Activated T-helper 1 cell treated with anti-CD3 and anti-CD28 coated beads, Interleukin-12 subunit alpha, Interleukin-12 subunit beta, Interleukin-2, Interleukin-4 antibody, amounts not matched to agents 30 ng/mL and 10 ng/mL and 1 ng/mL, durations not matched to agents 14 hours and 24 hours and 36 hours (primary cell): ENCODE measurements at places on chromosomes 7 and 10. TPM values are rescaled to one million over a fixed set of nuclear protein-coding genes. Genes with fewer than 3 reads are reported as not detected.

Gene PFKP
- 264 and 267 TPM in 2 replicates for total RNA-seq

- H3K4me1 ChIP-seq: peaks cover 64% of the 10 kb centered on the region
- H3K4me3 ChIP-seq: peak overlapping the region; percentile 58
- H3K27me3 ChIP-seq: no peaks in the 10 kb centered on the region
- DNase-seq: peak; percentile 40
- peak overlapping the region; percentile 95 for H3K27ac ChIP-seq
Observed at GRCh38 chr10:35216303-35216905, 89.8 kb downstream of the CREM start.

GRCh38 chr10:62772186-62772974 is 32.1 kb upstream of the ADO start:
- H3K4me3 ChIP-seq: no peak overlapping the region
- H3K27me3 ChIP-seq: peaks cover 22% of the 10 kb centered on the region
- peaks cover 1% of the 10 kb centered on the region for H3K36me3 ChIP-seq
- H3K27ac ChIP-seq: no peak overlapping the region
- H3K4me1 ChIP-seq: peaks cover 30% of the 10 kb centered on the region

DNA sequence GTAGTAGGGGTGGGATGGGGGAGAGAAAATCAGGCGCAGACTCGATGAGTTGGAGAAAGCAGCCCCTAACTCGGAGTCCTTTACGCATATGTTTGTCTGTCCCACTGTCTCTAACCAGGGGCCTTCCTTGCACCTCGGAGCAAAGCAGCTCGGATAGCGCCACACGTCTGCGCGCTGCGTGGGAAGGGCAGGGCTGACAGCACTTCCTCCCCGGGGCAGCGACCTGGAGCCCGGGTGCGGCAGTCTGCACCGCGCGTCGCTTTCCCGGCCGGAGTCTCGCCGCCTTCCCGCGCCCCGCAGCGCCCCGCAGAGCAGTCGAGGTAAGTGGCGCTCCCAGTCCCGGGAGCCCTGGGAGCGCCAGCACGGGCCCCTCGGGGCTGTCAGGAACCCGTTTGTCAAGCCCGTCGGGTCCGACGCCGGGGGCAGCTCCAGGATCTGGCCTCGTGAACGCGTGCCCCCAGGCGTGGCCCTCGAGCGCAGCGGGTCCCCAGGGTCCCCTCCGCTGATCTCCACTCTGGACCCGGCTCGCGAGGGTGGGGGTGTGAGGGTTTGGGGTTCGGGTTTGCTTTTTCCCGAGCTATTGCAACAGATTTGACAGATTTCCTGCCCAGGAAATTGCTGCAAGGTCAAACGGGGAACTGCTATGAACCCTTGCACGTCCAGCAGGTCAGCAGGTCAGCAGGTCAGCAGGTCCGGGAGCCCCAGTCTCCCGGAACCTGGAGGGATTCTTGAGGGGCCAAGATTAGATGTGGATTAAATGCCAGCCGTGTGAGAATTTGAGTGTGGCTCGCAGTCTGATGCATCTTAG is 597 bp downstream of the APBB1IP start:
- DNase-seq: peak; percentile 72
- peaks cover 9% of the 10 kb centered on the region for H3K36me3 ChIP-seq
- H3K4me1 ChIP-seq: peaks cover 54% of the 10 kb centered on the region
- peak overlapping the region; percentile 95 for H3K4me3 ChIP-seq
- H3K27ac ChIP-seq: peak overlapping the region; percentile 93

GRCh38 chr7:158142657-158143056 is 445.0 kb downstream of the PTPRN2 start:
- no peaks in the 10 kb centered on the region for H3K27me3 ChIP-seq
- no peak for DNase-seq
- no peak overlapping the region for H3K27ac ChIP-seq
- H3K4me1 ChIP-seq: no peaks in the 10 kb centered on the region
- no peak overlapping the region for H3K4me3 ChIP-seq

Gene HOXA5
- total RNA-seq: not detected in 2 replicates

GRCh38 chr10:60714233-60714632 is 64.0 kb upstream of the CDK1 start:
- no peak for DNase-seq
- H3K36me3 ChIP-seq: peaks cover 14% of the 10 kb centered on the region
- H3K27ac ChIP-seq: peak overlapping the region; percentile 61
- peak overlapping the region; percentile 24 for H3K4me3 ChIP-seq
- H3K4me1 ChIP-seq: peaks cover 67% of the 10 kb centered on the region
- H3K27me3 ChIP-seq: no peaks in the 10 kb centered on the region

GRCh38 chr7:118793582-118793981 is 569.1 kb downstream of the ANKRD7 start:
- no peaks in the 10 kb centered on the region for H3K4me1 ChIP-seq
- H3K27ac ChIP-seq: no peak overlapping the region
- no peak for DNase-seq
- no peak overlapping the region for H3K4me3 ChIP-seq

- H3K27ac ChIP-seq: peak overlapping the region; percentile 88
- H3K27me3 ChIP-seq: no peaks in the 10 kb centered on the region
- no peak overlapping the region for H3K4me3 ChIP-seq
- H3K36me3 ChIP-seq: peaks cover 76% of the 10 kb centered on the region
- DNase-seq: no peak
Observed at GRCh38 chr7:139084709-139085108, 24.8 kb downstream of the ZC3HAV1 start.

- H3K27ac ChIP-seq: no peak overlapping the region
- H3K4me1 ChIP-seq: peaks cover 34% of the 10 kb centered on the region
- no peaks in the 10 kb centered on the region for H3K36me3 ChIP-seq
- H3K27me3 ChIP-seq: peaks cover 2% of the 10 kb centered on the region
- peak; percentile 48 for DNase-seq
Observed at GRCh38 chr10:119199231-119199992, 8.0 kb upstream of the GRK5 start.

GRCh38 chr7:142308326-142308725 is 50.5 kb upstream of the PRSS58 start:
- peaks cover 18% of the 10 kb centered on the region for H3K27me3 ChIP-seq
- H3K36me3 ChIP-seq: no peaks in the 10 kb centered on the region
- DNase-seq: no peak
- peaks cover 5% of the 10 kb centered on the region for H3K4me1 ChIP-seq
- H3K27ac ChIP-seq: no peak overlapping the region

- peaks cover 10% of the 10 kb centered on the region for H3K27me3 ChIP-seq
Observed at GRCh38 chr10:69278446-69278963, at the start of gene HK1. Gene HK1, plus strand, starts transcription at chr10:69278496.

GRCh38 chr10:78116361-78116760 is 82.7 kb downstream of the RPS24 start:
- H3K27ac ChIP-seq: no peak overlapping the region
- peaks cover 3% of the 10 kb centered on the region for H3K27me3 ChIP-seq
- no peaks in the 10 kb centered on the region for H3K4me1 ChIP-seq
- DNase-seq: no peak
- no peak overlapping the region for H3K4me3 ChIP-seq
- H3K36me3 ChIP-seq: no peaks in the 10 kb centered on the region

DNA sequence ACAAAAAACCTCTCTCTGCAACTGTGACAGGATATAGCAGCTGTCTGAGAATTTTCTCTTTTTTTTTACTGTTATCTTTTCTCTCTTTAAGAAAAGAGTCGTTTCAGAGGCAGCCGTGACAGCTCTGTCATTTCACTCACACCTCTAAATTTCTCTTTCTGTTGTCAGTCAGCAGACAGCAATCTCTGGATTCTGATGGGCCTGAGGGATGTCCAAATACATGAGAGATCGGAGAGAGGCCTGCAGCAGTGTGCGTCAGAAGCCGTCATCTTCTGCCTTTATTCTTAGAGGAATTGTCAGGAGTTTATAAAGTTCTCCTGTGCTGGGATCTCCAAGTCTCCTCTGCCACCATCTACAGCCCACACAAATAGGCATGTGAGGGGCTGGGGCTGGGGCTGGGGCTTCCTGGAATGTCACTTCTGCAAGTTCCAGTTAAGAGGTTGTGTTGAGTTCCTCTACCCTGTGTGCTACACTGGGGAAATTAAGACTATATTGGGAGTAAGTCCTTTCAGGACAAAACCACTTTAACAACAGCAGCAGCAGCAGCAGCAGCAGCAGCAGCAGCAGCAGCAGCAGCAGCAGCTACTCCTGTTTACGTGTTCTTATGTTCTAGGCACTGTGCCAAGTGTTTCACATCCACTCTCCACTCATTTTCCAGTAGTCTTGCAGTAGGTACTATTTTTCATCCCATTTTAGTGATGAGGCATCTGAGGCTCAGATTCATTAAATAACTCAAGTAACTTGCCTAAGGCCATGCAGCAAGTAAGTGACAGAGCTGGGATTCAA is 541.3 kb downstream of the LRMDA start:
- no peaks in the 10 kb centered on the region for H3K27me3 ChIP-seq
- no peaks in the 10 kb centered on the region for H3K36me3 ChIP-seq
- no peak for DNase-seq
- H3K4me3 ChIP-seq: no peak overlapping the region
- H3K27ac ChIP-seq: no peak overlapping the region

DNA sequence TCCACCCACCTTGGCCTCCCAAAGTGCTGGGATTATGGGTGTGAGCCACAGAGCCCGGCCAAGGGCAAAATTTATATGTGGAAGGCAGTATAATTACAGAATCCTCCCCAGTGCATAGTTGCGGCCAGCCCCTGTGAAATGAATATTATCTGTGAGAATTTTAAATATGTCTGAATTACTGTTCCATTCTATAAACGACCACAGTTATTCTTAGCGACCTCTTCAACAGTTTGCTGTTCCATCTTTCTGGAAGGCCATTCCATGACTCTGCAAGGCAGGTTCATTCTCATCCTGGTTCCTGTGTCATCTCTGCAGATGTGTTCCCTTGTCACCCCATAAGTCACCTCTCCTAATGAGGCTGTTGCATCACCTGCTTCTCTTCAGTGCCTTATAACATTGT is 90.7 kb downstream of the CCDC3 start:
- no peak for DNase-seq
- no peaks in the 10 kb centered on the region for H3K4me1 ChIP-seq
- peaks cover 7% of the 10 kb centered on the region for H3K27me3 ChIP-seq
- H3K27ac ChIP-seq: no peak overlapping the region
- H3K36me3 ChIP-seq: no peaks in the 10 kb centered on the region

GRCh38 chr7:100373261-100373831 is at the start of gene PILRA:
Gene PILRA, plus strand, starts transcription at chr7:100373487. Its CDS starts 170 bp downstream, at chr7:100373657.
- peak within 1 kb of the TSS; percentile 71 for H3K27ac ChIP-seq
- DNase-seq: no peak
- H3K4me3 ChIP-seq: no peak within 1 kb of the TSS
- H3K4me1 ChIP-seq: peaks cover 26% of the 10 kb centered on the region
- no peaks in the 10 kb centered on the region for H3K27me3 ChIP-seq
- peaks cover 3% of the 10 kb centered on the region for H3K36me3 ChIP-seq

Gene ODAD2
- not detected in 2 replicates for total RNA-seq

Gene BICC1
- 0.03 TPM in 1 of 2 replicates, not detected in the other for total RNA-seq

- H3K4me3 ChIP-seq: no peak overlapping the region
- DNase-seq: no peak
- H3K27ac ChIP-seq: no peak overlapping the region
- no peaks in the 10 kb centered on the region for H3K36me3 ChIP-seq
- H3K4me1 ChIP-seq: no peaks in the 10 kb centered on the region
Observed at GRCh38 chr7:12609561-12609960, 39.0 kb downstream of the SCIN start.

GRCh38 chr10:102677331-102678067 is 33.2 kb downstream of the TRIM8 start:
- DNase-seq: no peak
- H3K36me3 ChIP-seq: peaks cover 8% of the 10 kb centered on the region
- peak overlapping the region; percentile 18 for H3K27ac ChIP-seq
- H3K4me3 ChIP-seq: no peak overlapping the region
- peaks cover 38% of the 10 kb centered on the region for H3K4me1 ChIP-seq
- H3K27me3 ChIP-seq: no peaks in the 10 kb centered on the region

DNA sequence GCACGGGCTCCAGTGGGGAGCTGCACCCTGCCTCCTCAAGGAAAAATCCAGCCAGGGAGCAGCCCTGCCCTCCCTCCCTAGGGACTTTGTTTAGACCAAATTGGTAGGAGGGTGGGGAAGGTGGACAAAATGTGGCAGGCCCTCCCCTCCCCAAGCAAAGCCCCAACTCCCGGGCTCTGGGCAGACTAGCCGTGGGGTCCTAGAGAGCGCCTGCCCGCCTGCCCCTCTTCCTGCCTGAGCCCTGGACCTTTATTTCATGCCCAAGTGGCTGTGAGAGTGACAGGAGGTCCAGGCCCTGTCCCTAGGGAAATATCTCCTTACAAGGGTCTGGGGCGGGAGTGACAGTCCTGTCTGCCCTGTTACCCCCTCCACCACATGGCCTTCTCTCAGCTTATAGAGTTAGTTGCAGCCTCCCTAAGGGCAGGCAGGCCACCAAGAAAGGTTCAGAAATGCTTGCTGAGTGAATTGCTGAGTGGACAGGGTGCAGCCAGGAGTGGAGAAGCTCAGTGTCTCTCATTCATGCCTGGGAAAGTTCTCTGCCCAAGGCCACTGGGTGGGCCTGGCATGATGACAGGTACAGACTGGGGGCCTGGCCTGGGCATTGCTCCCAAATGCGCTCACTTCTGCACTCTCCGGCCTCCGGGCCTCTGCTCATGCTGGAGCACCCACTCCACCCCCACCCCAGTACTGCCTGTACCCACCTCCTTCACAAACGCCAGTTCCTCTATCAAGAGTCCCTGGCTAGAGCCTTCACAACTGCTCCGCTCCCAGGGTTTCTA is 25.2 kb downstream of the DNAJB12 start:
- peak overlapping the region; percentile 90 for H3K27ac ChIP-seq
- H3K4me3 ChIP-seq: peak overlapping the region; percentile 52
- H3K4me1 ChIP-seq: peaks cover 72% of the 10 kb centered on the region
- peaks cover 13% of the 10 kb centered on the region for H3K36me3 ChIP-seq
- H3K27me3 ChIP-seq: no peaks in the 10 kb centered on the region

DNA sequence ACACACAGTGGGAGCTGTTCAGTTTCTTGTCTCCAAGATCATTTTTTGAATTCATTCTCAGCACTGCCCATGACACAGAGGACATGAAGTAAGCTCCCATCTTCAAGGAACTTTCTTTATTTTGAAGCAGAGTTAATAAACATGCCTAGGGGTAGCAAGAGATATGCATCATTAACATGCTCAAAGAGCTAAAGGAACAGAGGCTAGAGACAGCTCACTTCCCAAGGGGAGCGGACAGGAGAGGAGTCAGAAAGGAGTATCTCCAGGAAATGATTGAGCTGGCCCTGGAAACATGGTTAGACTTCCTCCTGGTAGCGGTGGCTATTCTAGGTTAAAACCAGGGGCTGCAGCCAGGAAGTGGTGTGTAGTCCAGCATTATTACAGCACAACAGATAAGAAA is 135.9 kb downstream of the GPAM start:
- DNase-seq: no peak
- no peak overlapping the region for H3K4me3 ChIP-seq
- no peak overlapping the region for H3K27ac ChIP-seq
- H3K27me3 ChIP-seq: peaks cover 2% of the 10 kb centered on the region

GRCh38 chr7:2713370-2713769 is 25.4 kb downstream of the AMZ1 start:
- peaks cover 72% of the 10 kb centered on the region for H3K4me1 ChIP-seq
- H3K27ac ChIP-seq: no peak overlapping the region
- peaks cover 14% of the 10 kb centered on the region for H3K27me3 ChIP-seq
- no peak for DNase-seq
- peaks cover 16% of the 10 kb centered on the region for H3K36me3 ChIP-seq

DNA sequence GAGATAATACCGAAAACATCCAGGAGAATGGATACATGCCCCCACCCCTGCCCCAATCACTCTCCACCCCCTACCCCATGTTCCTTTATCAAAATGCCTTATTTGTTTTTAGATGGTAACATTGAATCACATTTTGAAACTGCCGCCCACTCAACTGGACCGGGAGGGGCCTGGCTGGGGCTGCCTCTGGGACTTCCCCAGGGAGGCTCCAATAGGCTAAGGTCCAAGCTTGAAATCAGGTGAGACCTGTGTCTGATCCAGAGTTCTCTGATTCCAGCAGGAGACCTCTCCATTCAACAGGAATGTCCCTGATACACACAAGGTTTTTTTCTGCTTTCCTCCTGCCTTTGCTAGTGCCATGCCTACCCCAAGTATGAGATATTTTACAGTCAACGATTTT is 43.8 kb upstream of the ACSL5 start:
- no peak for DNase-seq
- no peak overlapping the region for H3K27ac ChIP-seq
- no peaks in the 10 kb centered on the region for H3K36me3 ChIP-seq
- no peak overlapping the region for H3K4me3 ChIP-seq
- peaks cover 3% of the 10 kb centered on the region for H3K27me3 ChIP-seq
